NCI-H510A (cell line): ENCODE measurements at places on chromosomes 16 and 17.

DNA sequence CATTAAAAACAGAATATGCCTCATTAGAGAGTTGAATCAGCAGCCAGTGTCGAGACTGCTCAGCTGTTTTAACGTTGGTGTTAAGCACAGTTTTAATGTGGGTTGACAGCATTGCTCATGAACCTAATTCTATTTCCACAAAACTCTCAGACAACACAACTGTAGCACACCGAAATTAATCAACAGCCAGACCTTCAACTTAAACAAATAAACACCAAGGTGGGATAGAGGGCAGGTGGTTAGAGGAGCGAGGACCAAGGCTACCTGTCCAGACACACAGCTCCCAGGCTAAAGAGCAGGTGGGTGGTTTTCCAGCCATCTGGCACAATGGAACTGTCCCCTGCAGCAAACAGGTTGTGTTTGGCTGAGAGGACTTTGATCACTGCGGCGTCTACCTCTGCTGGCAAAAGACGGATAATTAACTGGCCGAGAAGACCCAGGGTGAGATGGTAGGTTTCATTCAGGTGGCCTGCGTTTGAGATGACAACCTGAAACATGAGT, 69.6 kb upstream of the ATP2A3 start:
- DNase-seq = no peak

GRCh38 chr16:53529513-53529912, 26.5 kb upstream of the AKTIP start:
- peak; percentile 24 for DNase-seq

DNA sequence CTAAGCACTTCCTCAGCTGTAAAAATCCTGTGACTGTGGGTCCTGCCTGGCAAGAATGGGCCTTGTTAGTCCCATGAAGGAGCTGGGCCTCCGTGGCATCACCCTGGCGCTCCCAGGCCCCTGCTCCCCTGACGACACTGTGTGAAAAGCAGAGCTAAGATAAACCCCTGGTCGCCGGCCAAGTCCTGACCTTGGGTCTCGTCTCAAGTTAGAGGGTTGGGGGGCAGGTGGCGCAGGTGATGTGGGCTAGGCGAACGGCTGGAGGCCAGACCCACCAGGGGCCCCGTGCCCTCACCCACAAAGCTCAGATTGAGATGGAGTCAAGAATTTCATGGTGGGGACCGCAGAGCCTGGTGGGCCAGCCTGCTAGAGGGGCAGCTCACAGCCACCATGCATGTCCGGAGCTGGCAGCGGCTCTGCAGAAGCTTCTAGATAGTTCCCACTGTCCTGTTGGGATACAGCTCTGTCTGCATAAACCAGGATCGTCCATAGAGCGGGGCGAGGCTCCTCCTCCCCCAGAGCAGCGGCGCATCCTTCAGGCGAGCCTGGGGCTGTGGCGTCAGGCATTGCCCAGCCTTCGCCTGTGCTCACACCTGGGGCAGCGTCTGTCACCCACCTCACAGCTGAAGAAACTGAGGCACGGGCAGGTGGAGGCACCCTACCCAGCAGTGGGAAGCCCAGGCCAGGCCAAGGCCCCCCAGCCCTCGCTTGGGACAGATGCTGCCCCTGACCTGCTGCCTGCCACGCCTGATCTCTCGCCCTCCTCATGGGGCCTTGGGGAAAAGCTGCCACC, 12.0 kb downstream of the CYBC1 start:
- DNase-seq = no peak

DNA sequence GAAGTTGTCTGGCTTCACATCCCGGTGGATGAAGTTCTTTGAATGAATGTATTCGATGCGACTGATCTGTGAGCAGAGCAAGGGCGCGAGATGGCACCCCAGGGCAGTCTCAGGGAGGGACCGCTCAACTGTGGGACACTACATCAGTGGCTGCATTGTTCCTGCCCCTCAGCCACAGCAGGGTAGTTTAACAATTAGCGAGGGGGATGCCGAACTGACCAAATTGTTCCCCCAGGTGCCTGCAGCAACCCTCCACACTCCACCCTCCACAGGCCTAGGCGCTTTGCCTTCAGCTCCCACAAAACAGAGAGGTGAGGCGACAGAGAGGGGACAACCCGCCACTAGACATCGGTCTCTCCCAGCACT, 20.3 kb downstream of the CSNK1D start:
- no peak for DNase-seq

- no peak for DNase-seq
These were observed 831 bp downstream of the SMIM22 start for GRCh38 chr16:4795828-4796572.

- no peak for DNase-seq
These were observed 120.7 kb downstream of the CDH8 start for GRCh38 chr16:61915569-61915968.

DNA sequence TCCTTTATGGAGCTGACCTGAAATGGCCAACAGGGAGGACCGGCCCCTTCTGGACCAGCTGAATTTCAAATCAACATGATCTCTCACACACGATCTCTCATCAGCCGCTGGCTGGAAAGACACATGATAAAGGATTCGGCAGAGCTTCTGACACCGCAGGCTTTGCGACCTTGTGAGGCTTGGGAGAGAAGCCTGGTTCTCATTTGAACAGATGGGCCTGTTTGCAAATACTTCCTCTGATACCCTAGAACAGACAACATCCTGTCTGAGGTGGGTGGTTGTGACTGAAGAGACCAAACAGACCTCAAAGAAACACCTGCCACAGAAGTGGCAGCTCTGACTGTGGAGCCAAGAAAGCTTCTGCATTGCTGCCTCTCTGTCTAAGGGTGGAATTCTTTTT, 77.9 kb upstream of the SDK2 start:
- peak; percentile 69 for DNase-seq

DNA sequence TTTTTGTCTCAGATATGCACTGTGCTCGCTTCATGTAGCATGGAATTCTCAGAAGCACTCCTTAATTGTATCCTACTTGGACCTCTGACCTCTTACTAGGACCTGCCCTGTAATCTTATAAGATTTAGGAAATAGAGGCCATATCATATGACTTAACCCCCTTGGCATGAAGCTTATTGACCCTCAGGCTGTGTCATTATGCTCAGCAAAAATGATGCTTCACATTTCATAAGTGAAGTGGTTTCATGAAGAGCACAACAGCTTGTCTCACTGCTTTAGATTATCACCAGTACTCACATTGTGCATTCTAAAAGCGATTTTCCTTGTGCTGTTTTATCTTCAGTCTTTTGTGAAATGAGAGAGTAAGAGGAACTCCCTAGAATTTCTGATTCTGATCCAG, 6.4 kb downstream of the PHKB start:
- DNase-seq = no peak
